ENCODE measurements at places on chromosomes 2 and 18.

DNA sequence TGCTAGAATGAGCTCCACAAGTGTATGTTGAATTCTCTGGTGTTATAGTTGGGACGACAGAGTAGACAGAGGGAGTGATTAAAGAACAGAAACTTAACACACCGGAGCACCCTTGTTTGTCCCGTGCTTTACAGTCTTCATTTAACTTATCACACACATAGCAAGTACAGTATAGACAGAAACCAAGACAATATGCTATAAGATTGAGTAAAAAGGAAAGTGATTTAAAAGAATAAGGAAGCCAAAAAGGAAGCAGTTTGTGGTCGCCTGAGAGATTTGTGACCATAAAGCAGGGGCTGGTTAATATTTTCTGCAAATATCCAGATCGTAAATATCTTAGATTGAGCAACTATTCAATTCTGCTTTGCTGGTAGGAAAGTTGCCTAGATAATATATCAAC, 1128.4 kb downstream of the TSN start:
- DNase-seq = no peak

- DNase-seq = no peak
Observed at GRCh38 chr18:75754433-75754832, 326.9 kb upstream of the SMIM21 start.

DNA sequence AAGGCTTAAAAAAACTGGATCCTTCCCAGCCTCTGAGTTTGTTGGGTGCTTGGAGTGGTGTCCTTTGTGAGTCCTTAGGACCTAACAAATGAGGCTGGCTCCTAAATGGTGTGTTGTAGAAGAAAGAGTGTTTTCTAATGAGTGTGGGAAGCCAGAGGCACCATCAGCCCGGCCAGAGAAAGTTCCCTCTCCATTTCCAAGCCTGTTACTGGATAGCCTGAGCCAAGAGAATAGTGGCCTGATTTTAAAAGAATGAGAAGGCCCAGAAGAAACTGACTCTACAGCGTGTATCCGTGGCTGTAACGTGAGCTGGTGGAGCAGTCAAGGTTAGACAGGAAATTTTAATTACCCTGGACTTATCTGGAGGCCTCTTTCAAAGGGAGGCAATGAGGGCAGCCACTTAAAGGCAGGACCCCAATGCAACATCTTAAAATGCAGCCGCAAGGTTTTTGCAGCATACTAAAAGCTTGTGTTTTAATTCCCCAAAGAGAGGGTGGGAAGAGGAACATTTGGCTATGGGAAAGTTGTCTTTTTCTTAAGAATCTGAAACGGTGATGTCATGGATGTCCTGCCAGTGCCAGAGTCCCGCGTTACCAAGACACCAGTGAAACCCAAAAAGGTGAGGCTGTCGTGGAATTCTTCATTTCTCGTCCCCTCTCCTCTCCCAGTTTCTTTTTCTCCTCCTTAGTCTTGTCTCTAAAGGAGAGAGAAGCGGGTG, 4.6 kb downstream of the EFHD1 start:
- DNase-seq = no peak

DNA sequence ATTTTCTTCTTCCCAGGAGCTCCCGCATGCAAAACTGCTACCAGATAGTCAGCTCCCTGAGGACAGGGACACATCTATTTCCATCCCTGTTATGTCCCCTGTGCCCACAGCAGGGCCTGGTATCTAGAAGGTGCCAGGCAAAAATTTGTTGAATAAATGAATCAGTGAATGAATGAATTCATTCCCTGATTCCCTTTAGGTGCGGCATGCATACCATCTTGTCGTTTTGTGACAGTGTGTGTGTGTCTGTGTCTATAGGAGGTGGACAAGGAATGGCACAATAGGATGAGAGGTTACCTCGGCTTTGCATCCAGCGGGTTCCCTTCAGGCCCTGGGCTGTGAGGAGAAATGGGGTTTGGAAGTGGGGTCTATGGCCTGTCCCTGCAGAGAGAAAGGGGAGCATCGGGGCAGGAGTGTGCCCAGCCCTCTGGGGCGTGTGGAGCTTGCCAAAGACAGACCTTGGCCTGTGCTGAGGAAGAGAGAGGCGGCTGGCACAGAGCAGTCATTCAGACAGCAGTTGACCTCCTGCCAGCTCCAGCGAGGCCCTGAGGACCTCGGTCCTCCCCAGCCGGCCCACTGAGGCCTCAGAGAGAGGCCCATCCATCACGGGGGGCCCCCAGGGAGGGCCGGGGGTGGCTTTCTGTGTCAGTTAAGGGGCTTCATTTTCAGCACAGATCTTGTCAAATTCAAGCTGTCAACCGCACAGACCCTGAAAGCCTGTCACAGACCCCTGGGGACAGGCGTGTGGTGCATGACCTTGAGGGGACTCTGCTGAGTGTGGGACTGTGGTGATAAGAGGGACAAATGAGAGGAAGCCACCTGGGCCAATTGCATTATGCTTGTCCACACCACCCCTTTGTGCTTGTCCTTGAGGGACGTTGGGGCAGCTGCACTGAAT, 125.9 kb upstream of the CXCR4 start:
- no peak for DNase-seq

- no peak for DNase-seq
Observed at GRCh38 chr2:235265348-235265965, 228.4 kb upstream of the AGAP1 start.

GRCh38 chr2:65431421-65432226, 775 bp downstream of the SPRED2 start:
- DNase-seq = peak; percentile 11

DNA sequence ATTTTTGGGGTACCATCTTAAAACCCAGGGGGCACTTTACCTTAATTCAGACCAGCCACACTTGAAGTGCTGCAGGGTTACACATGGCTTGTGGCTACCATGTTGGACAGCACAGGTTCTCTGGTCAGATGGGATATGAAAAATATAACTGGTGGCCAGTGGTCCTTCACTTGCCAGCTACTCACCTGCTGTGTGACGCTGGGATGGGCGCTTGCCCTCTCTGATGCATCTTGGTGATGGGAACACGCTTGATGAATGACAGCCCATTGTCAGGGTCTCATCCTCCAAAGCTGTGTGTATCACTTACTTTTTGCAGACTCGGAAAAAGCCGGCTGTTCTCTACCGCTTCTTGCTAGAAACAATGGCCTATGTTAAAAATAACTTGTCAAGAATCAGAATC, 22.5 kb downstream of the HJURP start:
- DNase-seq = no peak

DNA sequence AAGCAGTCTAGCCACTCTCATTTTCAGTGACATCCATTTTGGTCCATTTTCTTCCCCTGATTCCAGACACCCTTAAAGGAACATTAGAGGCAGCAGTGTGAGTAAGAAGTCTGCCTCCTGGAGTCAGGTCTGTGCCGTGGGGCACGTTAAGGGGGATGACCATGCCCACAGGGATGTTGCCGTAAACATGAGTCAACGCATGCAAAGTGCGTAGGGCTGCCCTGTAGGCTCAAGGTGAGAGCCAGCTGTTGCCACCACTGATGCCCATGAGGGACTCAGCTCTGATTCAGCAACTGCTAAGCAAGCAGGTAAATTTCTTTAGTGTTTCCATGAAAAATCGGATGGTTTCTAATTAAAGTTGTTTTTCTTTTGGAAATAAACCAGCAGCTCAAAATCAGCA, 61.4 kb upstream of the TFCP2L1 start:
- no peak for DNase-seq

- peak; percentile 45 for DNase-seq
Observed at GRCh38 chr2:39216346-39217191, 27.2 kb downstream of the CDKL4 start.

- no peak for DNase-seq
Observed at GRCh38 chr2:205845446-205845845, 163.1 kb downstream of the NRP2 start.

DNA sequence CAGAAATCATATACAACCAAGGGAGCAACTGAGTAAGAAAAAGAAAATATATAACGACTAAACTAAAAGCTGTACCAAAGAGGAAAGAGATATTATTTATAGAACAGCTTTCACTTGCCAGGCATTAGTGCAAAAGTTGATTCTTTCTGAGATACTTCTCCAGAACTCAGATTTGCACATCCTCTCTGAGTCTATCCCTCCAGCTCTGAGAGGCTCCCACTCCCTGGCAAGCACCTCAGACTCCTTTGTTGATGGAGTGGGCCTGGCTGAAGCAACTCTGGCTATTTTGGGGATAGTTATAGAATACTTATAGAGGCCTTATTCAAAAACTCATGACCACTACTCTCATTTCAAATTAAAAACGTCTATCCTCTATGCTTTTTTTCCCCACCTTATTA, 501.6 kb upstream of the TNP1 start:
- no peak for DNase-seq

- DNase-seq = no peak
Observed at GRCh38 chr2:33034784-33035183, 88.0 kb downstream of the LTBP1 start.

GRCh38 chr2:238667639-238668038, 180.2 kb upstream of the TWIST2 start:
- no peak for DNase-seq

GRCh38 chr18:59085126-59085794, 54.4 kb upstream of the SEC11C start:
- no peak for DNase-seq

DNA sequence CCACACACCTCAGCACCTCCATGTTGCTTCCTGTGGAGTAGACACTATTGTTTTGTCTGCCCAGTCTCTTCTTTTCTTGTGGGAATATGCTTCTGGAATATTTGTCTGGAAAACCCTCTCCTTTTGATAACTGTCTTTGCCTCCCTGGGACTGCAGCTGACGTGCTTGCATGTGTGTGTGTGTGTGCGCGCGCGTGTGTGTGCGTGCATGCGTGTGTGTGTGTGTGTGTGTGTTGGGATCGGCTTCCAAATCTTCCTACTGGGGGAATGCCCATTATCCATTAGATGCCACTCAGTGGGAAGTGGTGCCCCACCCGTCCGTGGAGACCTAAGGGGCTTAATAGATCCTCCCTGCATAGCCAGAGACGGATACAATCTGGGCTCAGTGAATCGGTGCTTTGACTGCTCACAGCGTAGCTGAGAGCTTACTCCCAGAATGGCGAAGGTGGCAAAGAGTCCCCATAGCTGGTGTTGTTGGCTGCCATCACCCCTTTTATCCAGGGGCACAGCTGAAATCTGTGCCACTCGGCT, 86.9 kb downstream of the RRM2 start:
- no peak for DNase-seq

- DNase-seq = no peak
Observed at GRCh38 chr2:218471982-218472381, 53.1 kb downstream of the VIL1 start.

DNA sequence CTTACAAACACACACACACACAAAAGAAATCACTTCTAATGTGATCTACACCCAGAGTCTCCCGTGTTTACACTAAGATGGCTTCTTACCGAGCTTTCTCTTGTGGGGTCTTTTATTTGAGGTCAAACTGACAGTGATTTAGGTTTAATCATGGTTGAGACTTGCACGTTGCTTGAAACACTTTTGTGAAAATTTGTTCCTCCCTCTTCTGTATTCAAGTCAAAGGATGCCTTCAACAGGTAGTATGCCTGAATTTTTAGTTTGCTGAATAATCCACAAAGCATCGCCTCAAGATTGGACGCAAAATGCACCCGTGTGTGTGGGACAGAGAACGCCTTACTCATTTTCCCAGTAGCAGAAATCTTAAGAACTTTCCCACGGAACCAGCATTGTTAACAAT, 4.0 kb upstream of the ZNF516 start:
- no peak for DNase-seq

GRCh38 chr2:174334781-174335251, at the start of gene SP9:
Gene SP9 (plus strand): TSS chr2:174334954. CDS start chr2:174335093, 139 bp downstream.
- no peak for DNase-seq

GRCh38 chr18:33844232-33844631, 266.2 kb downstream of the ASXL3 start:
- DNase-seq = no peak

- DNase-seq = no peak
Observed at GRCh38 chr2:216603010-216603883, 30.0 kb upstream of the IGFBP2 start.

Data from stimulated activated CD8-positive, alpha-beta memory T cell treated with anti-CD3 and anti-CD28 coated beads, Interleukin-15, amount 100 ng/mL, for 4 hours (primary cell).